ENCODE measurements at places on chromosomes 12 and 14.

DNA sequence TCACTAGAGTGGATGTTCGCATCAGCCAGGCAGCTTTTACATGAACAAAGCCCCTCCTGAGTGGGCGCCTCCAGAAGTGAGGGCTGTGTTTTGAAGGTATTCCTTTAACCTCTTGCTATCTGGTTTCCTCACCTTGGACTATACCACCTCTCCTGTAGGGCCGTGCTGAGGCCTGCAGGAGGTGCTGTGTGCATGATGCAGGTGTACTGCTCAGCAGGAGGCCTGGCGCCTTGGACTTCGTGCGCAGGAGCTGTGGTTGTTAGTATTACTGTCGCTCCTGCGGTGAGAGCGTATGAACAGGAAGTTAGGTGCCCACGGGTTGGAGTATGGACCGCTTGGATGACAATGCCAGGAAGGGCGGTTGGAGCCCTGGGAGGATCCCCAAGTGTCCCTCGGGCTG, 130.7 kb downstream of the TSPAN9 start:
- no peak for DNase-seq

DNA sequence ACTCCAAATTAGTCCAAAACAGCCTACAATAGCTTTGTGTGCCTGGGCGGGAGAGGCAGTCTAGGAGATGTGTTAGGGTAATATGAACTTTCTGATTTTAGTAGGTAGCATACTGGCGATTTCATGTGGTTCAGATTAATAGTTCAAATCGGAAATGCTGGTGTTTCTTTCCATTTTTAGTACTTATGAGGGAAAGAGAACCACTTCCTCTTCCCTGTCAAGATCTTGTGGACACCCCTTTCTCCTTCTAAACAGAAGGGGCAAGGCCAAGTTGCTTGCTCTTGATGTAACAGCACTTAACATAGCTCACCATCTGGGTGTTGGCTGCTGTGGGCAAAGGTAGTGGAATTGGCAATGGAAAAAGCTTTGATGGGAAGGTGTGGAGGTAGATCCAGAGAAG, 32.2 kb upstream of the IGF1 start:
- no peak for DNase-seq

- peak; percentile 9 for DNase-seq
Measured at GRCh38 chr14:64942531-64943111, at the start of gene GPX2. TSS of gene GPX2 (minus strand) at chr14:64942745. CDS start at chr14:64942726, 19 bp downstream.

GRCh38 chr12:16531621-16532020, 74.3 kb downstream of the LMO3 start:
- peak; percentile 97 for DNase-seq

- DNase-seq: no peak
Measured at GRCh38 chr12:129599406-129599805, 304.4 kb downstream of the TMEM132D start.

DNA sequence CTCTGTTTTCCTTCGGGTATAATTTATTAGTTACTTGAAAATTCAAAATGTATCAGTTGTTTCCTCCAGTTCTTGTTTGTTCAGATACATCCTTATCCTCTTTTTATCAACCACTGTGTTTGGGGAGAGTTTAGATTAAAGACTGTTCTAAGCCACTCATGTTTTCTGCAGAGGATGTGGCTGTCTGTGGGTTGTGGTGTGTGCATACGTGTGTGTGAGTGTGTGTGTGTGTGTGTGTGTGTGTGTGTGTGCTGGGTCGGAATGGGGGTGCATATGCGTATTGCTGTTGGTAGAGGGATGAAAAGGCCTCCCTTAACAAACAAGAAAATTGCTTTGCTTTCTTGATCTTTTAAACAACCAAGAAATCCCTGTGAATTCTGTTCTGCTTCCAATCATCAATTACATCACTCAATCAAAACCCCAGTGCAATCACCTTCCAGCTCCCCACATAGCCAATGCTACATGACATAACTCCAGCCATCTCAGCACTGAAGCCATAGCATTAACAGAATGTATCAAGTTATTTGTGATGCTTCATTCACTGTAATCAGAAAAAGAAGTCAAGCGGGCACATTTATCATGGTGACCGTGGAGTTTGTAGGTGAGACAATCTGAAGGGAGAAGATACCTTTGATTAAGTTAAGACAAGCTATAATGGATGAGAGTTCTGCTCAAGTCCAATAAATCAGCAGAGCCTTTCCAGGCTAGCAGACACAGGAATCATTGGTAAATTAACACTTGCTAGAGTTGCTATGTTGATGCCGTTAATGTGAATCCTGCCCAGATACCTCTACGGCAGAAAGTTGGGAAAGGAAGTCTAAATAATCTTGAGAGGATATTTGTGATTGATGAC, 131.9 kb downstream of the RMST start:
- no peak for DNase-seq

GRCh38 chr12:111368291-111368787, 556 bp downstream of the PHETA1 start:
- DNase-seq: no peak

- no peak for DNase-seq
Measured at GRCh38 chr12:53561590-53561953, 54.3 kb upstream of the NPFF start.

DNA sequence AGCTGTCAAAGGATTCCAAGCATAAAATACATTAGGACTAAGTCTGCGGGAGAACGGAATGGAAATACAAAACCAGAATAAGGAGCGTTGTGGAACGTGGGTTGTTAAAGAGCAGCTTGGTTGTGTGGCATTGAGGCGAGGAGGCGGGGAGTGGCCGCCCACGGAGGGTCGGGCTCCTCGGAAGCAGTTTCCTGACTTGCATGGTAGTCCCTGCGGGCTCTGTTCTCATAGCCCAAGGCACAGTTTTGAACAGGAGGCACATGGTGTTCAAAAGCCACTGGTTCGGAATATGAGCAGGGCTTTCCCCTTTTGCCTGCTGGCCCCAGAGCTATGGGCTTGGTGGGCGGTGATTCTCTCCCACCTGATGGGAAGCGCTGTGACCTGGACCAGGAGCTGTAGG, 12.2 kb downstream of the DDX51 start:
- DNase-seq: no peak

DNA sequence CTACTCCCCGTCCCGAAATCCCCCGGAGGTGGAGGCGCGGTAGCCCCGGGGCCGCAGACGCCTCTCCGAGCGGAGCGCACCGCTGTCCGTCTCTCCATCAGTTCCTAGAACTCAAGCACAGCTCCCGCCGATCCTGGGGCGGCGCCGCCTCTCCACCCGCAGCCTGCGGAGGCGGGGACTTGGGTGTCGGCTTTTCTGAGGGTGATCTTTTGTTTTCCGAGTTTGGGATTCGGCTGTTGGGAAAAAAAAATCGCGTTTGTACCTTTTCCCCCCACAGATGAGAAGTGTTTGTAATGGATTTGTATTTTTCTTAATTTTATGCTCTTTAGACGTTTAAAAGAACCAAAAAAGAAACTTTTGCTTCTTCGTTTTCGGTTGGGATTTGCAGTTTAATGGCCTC, 26.6 kb downstream of the LRCOL1 start:
- no peak for DNase-seq

DNA sequence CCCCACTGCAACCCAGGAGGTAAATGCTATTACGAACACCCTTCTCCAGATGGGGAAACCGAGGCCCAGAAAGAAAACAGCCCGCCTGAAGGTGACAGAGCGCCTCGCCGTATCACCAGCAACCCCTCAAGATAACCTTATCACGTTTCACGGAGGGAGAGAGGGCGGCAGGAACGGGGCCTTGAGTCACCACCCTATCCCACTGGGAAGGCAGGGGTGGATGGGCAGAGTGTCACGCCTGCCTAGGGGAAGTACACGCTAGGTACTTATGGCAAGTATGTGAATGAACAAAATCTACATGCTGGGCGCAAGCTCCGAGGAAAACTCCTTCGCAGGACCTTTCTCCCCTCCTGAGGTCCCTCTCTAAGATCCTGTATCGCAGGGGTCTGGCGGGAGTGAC, 17.8 kb downstream of the NCOR2 start:
- DNase-seq: no peak

DNA sequence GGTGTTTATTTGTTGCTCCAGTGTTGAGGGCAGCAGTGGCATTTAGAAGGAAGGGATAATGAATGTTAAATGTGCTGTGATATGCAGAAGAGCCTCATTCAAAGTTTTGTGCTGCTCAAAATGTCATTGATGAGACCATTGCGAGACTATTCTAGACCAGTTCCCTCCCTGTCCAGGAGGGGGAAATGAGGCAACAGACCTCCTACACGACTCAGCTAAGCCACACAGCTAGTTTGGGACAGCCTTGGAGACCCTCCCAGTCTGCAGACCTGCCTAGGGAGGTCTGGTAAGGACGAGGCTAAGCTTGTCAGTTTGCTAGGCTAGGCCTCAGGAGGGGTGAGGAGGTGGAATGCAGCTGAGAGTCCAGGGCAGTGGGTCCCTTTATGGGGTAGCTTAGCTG, 116.0 kb downstream of the NRXN3 start:
- no peak for DNase-seq

DNA sequence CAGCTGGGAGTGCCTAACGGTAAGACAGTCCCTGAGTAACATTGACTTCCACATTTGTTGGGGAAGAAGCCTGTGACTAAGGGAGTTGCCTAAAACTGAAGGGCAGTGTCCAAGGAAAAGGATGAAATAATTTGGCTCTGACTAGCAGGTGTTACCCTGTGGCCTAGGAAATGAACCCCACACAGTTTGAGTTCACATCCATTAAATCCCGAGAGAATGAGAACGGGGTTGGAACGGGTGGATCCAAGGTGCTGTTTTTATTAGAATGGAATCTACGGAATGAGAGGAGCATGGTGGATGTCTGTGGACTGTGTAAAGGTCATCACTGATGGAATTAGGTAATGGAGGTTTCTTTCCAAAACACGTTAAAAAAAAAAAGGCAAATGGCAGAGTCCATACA, 324.0 kb downstream of the MED13L start:
- DNase-seq: no peak

DNA sequence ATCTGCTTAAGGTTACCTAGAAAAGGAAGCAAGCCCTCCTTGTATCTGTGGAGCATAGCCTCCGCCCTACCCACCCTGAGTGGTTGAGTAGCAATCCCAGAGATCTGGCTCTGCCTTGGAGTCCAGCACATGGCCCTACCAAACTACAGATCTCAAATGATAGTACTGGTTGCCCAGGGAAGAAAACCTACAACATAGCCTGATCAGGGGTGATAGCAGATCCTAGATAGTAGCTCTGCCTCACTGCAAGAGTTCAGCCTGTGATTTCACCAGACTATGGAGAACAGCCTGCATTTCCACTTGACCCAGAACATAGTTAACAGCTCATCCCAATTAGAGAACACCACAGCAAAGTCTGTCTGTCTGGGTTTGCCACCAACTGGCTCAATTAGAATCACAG, 279.5 kb downstream of the ETNK1 start:
- no peak for DNase-seq

DNA sequence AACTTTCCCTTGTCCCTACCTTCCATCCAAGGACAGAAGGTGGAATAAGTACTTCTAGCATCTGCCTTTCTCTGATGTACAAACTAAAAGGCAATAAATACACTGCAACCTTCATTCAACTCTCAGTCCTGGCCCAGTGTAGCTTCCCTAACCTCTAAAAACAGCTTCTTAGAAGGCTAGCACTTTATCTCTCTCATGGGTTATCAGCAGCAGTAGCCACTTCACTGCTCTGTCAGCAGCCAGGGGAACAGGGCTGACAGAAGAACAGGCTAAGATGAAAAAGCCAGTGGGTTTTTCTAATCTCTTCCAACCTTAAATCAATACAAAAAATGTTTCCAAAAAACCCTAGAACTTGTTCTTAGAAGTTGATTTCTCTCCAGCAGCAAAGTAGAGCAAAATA, 13.2 kb downstream of the BAZ2A start:
- no peak for DNase-seq

DNA sequence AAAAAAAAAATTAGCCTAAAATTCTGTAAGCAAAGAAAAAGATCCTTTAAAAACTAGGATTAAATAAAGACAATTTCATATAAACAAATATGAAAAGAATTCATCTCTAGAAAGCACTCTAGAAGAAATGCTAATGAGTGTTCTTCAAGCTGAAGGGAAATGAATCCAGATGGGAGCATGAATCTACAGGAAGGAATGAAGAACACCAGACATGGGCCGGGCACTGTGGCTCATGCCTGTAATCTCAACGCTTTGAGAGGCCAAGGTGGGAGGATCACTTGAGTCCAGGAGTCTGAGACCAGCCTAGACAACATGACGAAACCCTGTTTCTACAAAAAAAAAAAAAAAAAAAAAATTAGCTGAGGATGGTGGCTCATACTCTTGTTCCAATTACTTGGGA, 297.2 kb downstream of the FBXL14 start:
- DNase-seq: no peak

- peak; percentile 81 for DNase-seq
Measured at GRCh38 chr14:61257469-61258057, 23.6 kb downstream of the TMEM30B start.

- no peak for DNase-seq
Measured at GRCh38 chr12:3019005-3019680, 58.0 kb upstream of the TSPAN9 start.

DNA sequence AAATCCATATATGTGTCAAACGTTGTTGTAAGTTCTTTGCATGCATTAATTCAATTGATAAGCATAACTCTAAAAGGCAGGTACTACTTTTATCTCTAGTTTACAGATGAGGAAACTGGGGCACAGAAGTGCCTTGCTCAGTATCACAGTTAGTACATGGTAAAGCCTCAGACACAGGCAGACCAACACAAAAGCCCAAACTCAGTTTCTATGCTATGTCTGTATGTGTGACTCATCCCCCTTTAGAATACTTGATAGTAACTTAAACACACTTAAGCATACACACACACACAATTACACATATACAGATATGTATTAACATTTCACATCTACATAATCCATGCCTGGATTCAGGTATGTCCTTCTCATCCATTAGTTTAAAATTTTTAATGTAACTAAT, 88.0 kb downstream of the EPS8 start:
- DNase-seq: no peak
